ENCODE measurements at places on chromosomes 2 and 18. TPM values are rescaled to one million over a fixed set of nuclear protein-coding genes. Genes with fewer than 3 reads are reported as not detected.

STK39 gene
- total RNA-seq: 10.4 TPM

PLCD4 gene
- 1.3 TPM for total RNA-seq

ICA1L gene
- 5.4 TPM for total RNA-seq

DCDC2C gene
- total RNA-seq: not detected

BOK gene
- total RNA-seq: 78.2 TPM

AQP12B gene
- not detected for total RNA-seq

POTEI gene
- total RNA-seq: not detected

RGPD3 gene
- 0.90 TPM for total RNA-seq

PLEKHM3 gene
- 5.1 TPM for total RNA-seq

Data from cardiac atrium fibroblast (primary cell).